ENCODE measurements at places on chromosomes 6 and 20.
A peak's percentile ranks its signal among the peaks of the same experiment; 100 is the strongest.

- no peak for DNase-seq
Observed at GRCh38 chr6:11445146-11445545, 92.4 kb upstream of the TMEM170B start.

DNA sequence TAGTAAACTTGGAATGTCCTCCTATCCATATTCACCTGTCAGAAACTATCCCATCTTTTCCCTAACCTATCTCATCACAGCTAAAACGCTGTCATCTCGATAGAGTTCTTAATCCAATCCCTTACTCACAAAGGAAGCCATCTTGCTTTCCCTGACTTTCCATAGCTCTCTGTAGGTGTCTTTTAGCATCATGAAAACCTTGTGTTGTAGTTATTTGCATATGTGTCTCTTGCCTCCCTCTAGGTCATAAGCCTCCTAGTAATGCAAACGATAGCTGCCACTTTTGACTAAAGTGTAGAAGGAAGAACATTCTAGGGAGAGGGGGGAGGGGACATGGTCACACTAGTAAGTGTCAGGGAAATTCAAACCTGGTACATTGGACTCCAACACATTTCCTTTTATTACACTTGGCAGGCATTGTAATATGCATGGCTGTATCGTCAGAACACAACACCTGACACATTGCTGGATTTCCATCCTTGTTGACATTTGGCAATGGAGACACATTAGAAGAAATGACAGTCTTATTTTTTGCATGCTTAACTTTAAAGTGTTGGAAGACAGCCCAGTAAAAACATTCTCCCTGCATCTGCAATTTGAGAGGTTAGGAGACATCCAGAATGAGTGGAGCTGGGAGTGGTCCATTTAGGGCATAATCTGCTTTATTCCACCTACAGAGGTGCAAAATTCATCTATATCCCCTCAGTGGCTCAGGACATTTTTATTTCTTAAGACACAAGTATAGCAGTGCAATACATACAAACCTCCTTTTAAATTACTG, 283.4 kb downstream of the HAO1 start:
- no peak for DNase-seq

- no peak for DNase-seq
Observed at GRCh38 chr20:35776513-35777101, 4.8 kb downstream of the PHF20 start.

- DNase-seq = no peak
Observed at GRCh38 chr20:51237791-51238190, 214.9 kb upstream of the KCNG1 start.

GRCh38 chr6:21823371-21823770, 229.8 kb downstream of the SOX4 start:
- no peak for DNase-seq

- DNase-seq = peak; percentile 75
Observed at GRCh38 chr6:21634582-21634981, 41.0 kb downstream of the SOX4 start.

- no peak for DNase-seq
Observed at GRCh38 chr6:21855811-21856455, 262.4 kb downstream of the SOX4 start.

- DNase-seq = no peak
Observed at GRCh38 chr20:50320005-50320900, 129.6 kb downstream of the CEBPB start.

DNA sequence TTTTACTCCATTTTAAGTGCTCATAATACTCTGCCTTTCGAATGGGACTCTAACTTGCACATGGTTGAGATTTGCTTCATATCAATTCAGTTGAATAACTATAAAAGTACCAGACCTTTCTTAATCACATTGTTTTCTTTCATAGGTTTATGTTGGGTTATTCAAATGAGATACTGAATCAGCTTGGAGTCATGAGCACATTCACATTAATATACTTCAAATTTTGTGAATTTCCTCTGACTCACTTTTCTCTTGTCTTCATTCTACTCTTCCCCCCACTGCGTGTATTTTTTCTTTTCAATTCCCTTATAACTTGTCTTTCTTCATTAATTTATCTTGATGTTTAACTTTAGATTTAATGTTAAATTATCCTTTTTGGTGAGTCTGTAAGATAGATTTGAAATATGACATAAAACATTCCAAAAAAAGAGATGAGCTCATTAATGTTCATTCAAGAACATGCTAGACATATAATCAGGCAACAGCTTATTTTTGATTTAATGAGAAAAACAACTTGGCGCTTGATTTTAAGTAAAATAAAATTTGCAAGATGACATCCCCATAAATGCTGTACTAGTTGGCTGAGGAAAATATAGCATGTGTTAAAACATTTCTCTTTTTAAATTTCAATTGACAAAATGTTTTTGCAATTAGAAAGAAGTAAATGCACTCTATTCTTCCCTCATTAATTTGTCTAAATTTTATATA, 736.0 kb downstream of the CD109 start:
- no peak for DNase-seq

DNA sequence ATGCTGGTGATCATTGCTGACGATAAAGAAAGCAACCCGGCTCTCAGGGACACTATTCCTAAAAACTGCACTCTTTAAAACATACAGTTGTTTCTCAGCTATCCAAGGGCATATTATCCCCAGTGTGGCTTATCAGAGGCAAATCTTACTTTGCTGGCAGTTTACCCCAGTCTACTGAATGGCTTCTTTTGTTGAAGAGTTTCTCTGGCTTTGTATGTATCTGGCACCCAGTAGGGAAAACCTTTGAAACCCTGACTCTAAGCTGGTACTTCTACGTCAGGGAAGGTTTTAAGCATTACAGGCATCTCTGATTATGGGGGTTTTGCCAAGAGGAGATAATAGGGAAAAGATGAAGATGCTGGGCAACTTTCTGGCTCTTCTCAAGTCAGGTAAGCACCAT, 637.6 kb upstream of the CHD6 start:
- no peak for DNase-seq

DNA sequence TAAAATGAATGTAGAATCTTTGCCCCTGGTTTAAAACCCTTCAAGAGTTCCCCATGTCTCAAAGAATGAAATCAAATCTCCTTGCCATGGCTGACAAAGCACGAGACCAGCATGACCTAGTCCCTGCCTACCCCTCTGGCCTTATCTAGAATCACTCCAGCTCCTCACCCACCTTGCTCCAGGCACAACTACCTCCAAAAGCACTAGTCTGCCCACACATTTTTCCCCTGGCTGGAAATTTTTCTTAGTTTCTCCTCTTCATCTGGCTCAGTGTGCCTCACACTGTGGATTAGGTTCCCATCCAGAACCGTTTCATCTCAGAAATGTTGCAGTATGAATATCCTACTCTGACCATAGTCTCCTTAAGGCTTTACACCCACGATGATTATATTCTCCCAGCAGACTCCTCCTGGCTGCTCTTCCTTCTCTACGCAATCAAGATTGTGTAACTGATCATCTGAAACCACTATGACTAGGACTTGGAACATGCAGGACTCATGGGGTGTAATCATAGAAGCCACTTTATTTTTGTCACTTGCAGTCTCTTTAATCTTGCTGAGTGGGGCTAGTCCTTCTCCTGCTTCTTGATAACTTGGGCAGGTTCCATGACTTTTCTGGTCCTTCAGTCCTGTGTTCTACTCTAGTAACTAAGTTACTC, 7.8 kb upstream of the MRS2 start:
- DNase-seq = peak; percentile 80

DNA sequence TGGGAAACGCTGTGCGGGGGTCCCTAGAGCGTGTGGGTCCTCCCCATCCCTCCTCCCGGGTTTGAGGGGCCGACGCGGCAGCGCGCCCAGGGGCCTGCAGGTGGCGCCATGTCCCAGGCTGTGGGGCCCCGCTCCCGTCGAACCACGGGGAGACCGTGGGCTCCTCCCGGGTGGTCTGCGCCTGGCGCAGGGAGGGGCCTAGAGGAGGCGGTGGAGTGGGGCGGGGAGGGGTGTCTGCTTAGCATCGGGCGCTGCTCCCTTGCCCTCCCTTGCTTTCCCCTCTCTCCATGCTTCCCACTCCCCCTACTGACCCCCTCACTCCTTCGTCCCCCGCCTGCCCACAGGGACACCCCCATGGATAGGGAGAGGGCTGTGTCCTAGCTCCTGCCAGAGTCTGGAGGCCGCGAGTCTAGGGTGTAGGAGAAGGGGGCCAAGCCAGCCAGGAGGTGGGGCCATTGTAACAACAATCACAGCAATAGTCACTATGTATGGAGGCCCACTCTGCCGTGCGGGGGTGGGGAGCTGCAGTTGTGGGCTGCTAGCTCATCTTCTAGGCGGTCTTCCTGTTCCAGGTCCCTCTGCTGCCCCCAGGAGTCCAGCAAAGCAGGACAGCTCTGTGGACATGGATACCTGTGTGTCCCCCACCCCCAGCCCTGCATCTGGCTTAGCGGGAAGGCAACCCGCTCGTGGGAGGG, 51.7 kb downstream of the CHMP4B start:
- DNase-seq = peak; percentile 36

DNA sequence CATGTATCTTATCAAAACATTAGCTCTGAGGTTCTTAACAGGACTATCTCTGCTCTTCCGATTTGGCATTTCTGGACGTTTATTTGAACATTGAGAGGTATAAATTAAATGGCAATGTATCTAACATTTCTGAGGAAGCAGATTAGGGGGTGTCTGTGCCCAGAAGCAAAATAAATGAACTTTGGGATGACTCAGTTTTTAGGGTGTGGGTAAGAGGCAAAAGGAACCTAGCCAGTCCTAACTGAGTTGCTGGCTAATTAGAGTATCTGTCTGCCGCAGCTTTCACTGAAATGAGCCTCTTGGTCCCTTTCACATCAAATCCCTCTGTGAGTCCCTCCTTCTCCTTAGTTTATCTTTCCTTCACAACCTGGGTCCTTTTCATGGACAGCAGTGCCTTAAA, 1.1 kb downstream of the RNF144B start:
- no peak for DNase-seq

GRCh38 chr6:36326356-36326995, 10.2 kb downstream of the BNIP5 start:
- no peak for DNase-seq

DNA sequence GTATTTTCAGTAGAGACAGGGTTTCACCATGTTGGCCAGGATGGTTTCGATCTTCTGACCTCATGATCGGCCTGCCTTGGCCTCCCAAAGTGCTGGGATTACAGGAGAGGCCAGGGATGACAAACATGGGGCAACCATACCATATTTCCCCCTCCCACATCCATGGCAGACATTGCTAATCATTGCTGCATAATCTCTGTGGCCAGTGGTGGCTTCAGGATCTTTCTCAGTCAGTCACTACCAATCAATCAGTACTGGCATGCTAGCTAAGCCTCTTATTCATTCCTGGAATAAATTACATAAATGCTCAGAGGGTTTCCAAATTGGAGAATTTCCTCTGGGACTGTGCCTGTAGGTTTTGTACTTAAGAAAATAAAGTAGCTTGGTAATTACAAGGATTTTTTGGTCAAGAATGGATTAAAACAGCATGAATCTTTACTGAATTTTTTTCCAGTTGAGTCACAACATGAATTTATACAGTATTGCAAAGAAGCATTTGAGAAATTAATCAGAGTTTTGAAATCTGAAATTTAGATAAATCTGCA, 138.1 kb downstream of the FNDC1 start:
- DNase-seq = no peak

GRCh38 chr20:8780915-8781314, 288.0 kb upstream of the PLCB4 start:
- DNase-seq = no peak

DNA sequence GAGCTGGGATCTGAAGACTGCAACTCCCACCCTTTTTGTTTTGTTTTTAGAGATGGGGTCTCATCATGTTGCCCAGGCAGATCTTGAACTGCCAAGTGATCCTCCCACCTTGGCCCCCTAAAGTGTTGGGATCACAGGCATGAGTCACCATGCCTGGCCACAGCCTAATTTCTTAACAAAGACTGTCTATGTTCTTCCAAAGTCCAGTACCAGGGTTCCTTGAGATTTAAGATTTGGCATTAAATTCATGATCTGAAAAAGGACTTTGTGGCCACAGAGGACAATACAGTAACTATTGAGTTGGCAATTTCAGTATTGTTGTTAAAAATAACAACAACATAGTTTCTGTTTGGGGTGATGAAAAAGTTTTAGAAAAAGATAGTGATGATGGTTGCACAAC, 28.7 kb upstream of the BEND3 start:
- no peak for DNase-seq

DNA sequence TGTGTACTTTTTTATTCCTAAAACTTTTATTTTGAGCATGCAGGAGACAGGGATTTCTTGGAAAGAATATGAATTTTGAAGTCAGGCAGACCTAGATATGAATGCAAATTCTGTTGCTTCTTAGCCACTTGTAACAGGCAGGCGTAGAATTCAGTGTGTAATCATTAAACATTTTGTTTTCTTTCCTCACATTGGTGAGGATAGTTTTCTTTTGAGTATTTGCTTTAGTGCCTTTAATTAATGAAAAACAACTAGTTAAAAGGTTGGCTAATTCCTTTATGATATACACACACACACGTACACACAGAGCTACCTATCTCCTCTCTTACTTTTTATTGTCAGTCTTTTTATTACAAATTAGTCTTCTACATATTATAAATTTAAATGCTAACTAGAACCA, 342.3 kb downstream of the CDKAL1 start:
- no peak for DNase-seq

DNA sequence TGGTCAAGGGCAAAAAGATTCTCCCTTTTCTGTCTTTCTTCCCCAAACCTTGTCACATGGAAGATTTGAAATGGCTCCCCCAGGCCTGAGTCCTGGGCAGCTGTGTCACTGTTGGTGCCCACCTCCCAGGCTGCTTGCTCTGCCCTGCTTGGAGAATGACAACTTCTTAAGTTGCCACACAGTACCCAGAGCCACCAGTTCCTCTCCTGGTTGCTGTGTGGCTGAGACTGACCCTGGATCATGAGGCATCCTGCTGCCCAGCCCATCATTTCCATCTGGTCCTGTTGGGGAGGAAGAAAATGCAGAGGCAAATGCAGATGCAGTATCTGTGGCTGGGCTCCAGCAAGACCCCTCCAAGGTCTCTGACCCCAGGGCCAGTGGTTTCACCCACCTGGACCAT, 113.7 kb downstream of the PHACTR3 start:
- no peak for DNase-seq

GRCh38 chr6:72035486-72035885, 149.1 kb downstream of the RIMS1 start:
- DNase-seq = no peak

DNA sequence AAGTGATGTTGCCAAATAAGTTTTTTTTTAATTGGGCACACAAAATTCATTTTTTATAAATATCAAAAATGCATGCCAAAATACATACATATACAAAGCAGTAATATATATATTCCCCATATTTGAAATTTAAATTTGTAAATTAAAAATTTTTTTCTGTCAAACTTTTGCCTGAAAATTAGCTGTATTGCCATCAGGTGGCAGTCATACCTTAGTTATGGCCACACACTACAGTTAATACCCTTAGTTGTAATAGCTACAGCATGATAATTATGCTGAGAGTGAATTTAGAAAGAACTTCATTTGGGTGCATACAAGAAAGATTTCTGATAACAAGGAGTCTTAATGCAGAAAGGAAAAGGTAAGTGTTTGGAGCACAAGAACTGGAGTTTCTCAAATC, 46.2 kb upstream of the SDHAF4 start:
- no peak for DNase-seq

GRCh38 chr6:15327271-15327670, 81.4 kb downstream of the JARID2 start:
- no peak for DNase-seq

- no peak for DNase-seq
Observed at GRCh38 chr6:93104195-93104817, 315.1 kb downstream of the EPHA7 start.

Data from RCC 7860 (cell line).